ENCODE measurements at places on chromosomes 13 and 19. TPM values are rescaled to one million over a fixed set of nuclear protein-coding genes. Genes with fewer than 3 reads are reported as not detected.
A peak's percentile ranks its signal among the peaks of the same experiment; 100 is the strongest.

Gene CGB2
- not detected for total RNA-seq

- H3K27me3 ChIP-seq: no peaks in the 10 kb centered on the region
- H3K36me3 ChIP-seq: peaks cover 23% of the 10 kb centered on the region
- DNase-seq: no peak
- peaks cover 79% of the 10 kb centered on the region for H3K4me1 ChIP-seq
- H3K27ac ChIP-seq: peak overlapping the region; percentile 75
These were observed 66.2 kb downstream of the FOXO1 start for GRCh38 chr13:40600149-40600751.

DNA sequence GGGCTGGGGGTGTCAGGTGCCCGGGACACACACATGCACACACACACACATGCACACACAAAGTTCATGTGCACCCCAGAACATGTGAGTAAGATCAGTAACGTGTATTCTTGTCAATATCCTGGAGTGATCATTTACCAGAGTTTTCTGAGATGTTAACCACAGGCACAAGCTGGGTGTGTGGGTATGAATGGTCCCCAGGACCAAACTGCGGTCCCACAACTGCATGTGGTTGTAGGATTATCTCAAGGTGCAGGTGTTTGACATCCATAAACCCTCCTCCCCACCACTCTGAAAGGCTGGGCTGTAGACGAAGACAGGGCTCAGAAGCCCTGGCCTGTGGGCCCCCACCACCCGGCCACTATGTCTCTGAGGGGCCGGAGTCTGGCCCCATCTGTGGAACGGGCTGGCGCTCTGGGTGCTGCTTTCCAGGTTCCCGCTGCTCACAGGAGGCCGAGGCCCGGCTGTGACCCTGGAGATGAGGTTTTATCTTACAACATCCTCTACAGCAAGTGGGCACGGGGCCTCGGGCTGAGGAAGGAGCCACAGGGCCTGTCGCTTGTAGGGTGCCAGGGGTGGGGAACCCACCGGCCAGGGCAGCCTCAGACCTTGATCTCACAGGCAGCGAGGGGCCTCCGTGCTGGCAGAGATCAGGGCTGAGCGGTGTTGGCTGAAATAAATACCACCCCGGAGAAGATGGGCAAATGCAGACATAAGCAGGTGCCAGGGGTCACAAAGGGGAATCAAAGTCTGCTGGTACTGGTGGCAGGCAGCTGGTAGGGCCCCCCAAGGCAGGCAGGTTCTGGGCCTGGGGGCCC lies 4.3 kb downstream of the F2RL3 start:
- H3K27me3 ChIP-seq: peaks cover 15% of the 10 kb centered on the region
- H3K4me3 ChIP-seq: no peak overlapping the region
- H3K36me3 ChIP-seq: no peaks in the 10 kb centered on the region
- no peak for DNase-seq

Gene PHLDB3
- total RNA-seq: 26.8 TPM

- H3K4me1 ChIP-seq: peaks cover 33% of the 10 kb centered on the region
- H3K4me3 ChIP-seq: no peak overlapping the region
- peaks cover 42% of the 10 kb centered on the region for H3K27me3 ChIP-seq
- no peak for DNase-seq
- peaks cover 4% of the 10 kb centered on the region for H3K36me3 ChIP-seq
These were observed 3.9 kb upstream of the PCDH17 start for GRCh38 chr13:57627663-57628062.

DNA sequence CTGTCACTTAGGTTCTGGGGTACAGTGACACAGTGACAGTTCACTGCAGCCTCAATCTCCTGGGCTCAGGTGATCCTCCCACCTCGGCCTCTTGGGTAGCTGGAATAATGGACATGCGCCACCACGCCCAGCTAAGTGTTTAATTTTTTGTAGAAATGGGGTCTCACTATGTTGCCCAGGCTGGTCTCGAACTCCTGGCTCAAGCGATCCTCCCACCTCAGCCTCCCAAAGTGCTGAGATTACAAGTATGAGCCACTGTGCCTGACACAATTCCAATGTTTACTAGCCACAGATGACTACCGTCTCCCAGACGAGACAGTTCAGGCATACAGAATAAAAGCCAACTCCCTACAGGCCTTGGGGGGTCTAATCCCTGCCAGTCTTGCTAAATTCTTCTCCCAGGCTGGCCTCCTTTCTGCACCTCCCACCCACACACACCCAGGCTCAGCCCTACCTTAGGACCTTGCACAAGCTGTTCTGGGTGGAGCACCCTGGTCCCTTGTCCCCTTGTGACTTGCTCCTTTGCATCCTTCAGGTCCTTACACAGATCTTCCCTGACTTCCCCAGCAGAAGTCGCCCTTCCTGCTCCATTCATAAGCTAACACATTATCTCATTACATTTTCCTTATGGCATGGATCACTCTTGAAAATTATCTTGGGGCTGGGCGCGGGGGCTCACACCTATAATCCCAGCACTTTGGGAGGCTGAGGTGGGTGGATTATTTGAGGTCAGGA lies 106.4 kb downstream of the INSR start:
- DNase-seq: no peak
- no peaks in the 10 kb centered on the region for H3K36me3 ChIP-seq

- no peak for DNase-seq
- H3K27me3 ChIP-seq: no peaks in the 10 kb centered on the region
- peak overlapping the region; percentile 99 for H3K27ac ChIP-seq
- H3K4me3 ChIP-seq: peak overlapping the region; percentile 100
- H3K36me3 ChIP-seq: peaks cover 41% of the 10 kb centered on the region
These were observed 233 bp downstream of the ZNF561 start for GRCh38 chr19:9620842-9621155.

Data from activated T-helper 1 cell treated with anti-CD3 and anti-CD28 coated beads, Interleukin-12 subunit alpha, Interleukin-12 subunit beta, Interleukin-2, Interleukin-4 antibody, amounts not matched to agents 30 ng/mL and 10 ng/mL and 1 ng/mL, durations not matched to agents 14 hours and 24 hours and 36 hours (primary cell).